Astrocyte (in vitro differentiated cells and primary cell): ENCODE measurements at places on chromosomes 3 and 15. TPM values are rescaled to one million over a fixed set of nuclear protein-coding genes. Genes with fewer than 3 reads are reported as not detected.

- peak; percentile 16 for DNase-seq
- H3K27me3 ChIP-seq = no peaks in the 10 kb centered on the region
- H3K4me3 ChIP-seq = no peak overlapping the region
- no peak overlapping the region for H3K27ac ChIP-seq
Observed at GRCh38 chr3:181879926-181880325, 168.2 kb downstream of the SOX2 start.

DNA sequence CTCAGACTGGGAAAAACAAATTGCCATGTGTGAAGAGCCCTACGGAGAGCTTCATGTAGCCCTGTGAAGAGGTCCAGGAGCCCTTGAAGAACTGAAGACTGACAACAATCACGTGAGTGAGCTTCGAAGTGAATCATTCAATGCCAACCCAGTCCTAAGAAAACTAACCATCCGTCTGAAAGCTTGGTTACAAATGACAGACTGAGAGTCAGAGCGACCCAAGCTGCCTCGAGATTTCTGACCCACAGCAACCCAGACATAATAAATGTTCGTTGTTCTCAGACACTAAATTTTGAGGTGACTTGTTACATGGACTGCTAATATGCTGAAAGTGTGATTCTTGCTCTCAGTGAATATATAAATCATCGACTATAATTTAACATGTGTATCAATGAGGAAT lies 987.2 kb upstream of the ROBO1 start:
- H3K4me1 ChIP-seq = no peaks in the 10 kb centered on the region
- H3K27me3 ChIP-seq = no peaks in the 10 kb centered on the region
- no peak for DNase-seq
- H3K4me3 ChIP-seq = no peak overlapping the region
- H3K27ac ChIP-seq = no peak overlapping the region
- H3K36me3 ChIP-seq = no peaks in the 10 kb centered on the region

DNA sequence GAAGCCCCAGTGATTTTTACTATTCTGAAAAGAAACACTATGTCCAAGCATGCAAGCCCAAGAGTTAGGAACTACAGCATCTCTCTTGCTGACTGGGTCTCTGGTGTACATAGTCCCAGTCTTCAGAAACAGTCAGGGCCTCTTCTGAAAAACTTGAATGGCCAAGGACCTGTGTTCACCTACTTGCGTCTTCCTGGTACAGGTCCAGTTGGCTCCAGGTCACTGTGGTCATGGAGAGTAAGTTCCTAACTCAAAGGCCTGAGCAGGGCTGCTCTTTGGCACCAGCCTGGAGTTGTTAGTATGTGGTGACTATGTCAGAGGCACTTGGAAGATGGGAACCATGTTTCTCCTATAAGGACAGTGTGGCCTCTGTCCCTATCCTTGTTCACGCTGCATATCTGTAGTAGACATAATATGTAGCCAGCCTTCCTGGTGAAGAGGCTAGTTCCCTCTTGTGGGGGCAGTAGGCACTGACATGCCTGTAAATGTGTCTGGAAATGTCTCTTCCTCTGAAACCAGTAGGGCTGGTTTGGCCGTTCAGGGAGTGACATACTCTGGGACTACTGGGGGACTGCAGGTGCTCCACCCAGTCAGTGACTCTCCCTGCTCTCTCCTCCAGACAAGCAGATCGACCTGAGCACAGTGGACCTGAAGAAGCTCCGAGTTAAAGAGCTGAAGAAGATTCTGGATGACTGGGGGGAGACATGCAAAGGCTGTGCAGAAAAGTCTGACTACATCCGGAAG lies 2.6 kb upstream of the RBM15B start:
- H3K27me3 ChIP-seq = no peaks in the 10 kb centered on the region
- peaks cover 23% of the 10 kb centered on the region for H3K36me3 ChIP-seq
- peak overlapping the region; percentile 8 for H3K4me3 ChIP-seq

DNA sequence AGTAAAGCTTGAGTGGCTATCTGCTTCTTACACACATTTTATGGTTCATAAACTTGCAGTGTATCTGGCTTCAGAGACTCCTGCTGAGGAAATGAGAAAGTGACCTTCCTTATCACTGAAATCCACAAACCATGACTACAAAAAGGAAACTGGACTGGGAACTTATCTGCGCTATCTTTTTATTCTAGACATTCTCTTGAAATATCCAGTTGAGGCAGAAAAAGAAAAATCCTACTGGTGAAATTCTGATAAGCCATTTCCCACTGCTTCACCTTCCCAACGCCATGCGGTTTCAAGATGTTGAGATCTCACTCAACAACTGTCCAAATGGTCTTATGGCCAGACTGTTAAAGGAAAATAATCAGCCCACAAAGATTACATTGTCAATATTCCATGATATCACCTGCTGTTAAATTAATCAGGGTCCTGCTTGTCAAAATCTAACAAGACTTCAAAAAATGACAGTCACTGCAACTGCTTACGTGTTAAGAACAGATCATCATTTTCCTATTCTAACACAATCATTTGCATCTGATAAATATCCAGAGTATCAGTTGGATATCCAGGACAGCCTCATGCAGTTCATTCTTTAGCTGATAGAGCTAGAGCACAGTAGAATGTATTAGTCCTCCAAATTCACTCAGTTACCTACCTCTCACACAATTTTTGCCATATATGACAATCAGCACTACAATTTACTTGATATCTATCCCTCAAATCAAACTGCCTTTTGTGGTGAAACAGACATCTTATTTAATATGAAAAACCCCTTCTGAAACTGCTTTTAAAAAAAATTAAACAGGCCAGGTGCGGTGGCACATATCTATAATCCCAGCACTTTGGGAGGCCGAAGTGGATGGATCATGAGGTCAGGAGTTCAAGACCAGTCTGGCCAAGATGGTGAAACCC lies 538.1 kb downstream of the MAGI1 start:
- no peak overlapping the region for H3K27ac ChIP-seq
- peak; percentile 38 for DNase-seq
- H3K4me1 ChIP-seq = no peaks in the 10 kb centered on the region
- no peak overlapping the region for H3K4me3 ChIP-seq

TNNC1 gene
- total RNA-seq = 5.4 and 12.4 TPM in 2 replicates
